ENCODE measurements at places on chromosomes 12 and 14.

- no peak for DNase-seq
These were observed 811 bp upstream of the GALNT16 start for GRCh38 chr14:69259168-69259526.

- no peak for DNase-seq
These were observed 855.0 kb downstream of the BCL11B start for GRCh38 chr14:98417001-98417400.

- peak; percentile 90 for DNase-seq
These were observed at the start of gene SELPLG for GRCh38 chr12:108633534-108634248. Gene SELPLG, minus strand, starts transcription at chr12:108633894. Its CDS starts 9,587 bp downstream, at chr12:108624307.

- DNase-seq: no peak
These were observed 6.2 kb upstream of the ARID4A start for GRCh38 chr14:58292187-58292586.

DNA sequence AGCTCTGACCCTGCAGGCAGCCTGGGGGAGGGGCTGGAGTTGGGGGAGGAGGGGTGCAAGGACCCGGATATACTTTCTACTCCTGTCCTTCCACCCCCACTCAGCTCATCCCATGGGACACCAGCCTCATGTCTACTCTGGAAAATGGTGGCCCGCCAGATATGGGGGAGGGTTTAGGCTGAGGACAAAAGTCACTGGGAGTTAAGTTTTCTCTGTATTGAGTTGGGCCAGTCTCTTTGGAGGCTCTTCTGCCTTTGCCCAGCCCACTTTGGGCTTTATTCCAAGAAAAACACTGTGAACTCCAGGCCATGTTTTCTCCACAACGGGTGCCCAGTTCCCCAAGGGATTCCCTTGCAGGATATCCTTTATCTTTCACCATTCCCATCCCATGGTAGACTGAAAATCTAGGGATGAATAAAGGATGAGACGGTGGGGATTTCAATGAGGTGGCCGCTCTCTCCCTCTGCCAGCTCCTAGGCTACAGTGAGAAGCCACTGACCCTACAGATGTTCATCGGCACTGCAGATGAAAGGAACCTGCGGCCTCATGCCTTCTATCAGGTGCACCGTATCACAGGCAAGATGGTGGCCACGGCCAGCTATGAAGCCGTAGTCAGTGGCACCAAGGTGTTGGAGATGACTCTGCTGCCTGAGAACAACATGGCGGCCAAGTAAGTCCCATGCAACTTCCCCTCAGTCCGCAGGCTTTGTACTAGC is 4.9 kb downstream of the NFATC4 start:
- DNase-seq: no peak

DNA sequence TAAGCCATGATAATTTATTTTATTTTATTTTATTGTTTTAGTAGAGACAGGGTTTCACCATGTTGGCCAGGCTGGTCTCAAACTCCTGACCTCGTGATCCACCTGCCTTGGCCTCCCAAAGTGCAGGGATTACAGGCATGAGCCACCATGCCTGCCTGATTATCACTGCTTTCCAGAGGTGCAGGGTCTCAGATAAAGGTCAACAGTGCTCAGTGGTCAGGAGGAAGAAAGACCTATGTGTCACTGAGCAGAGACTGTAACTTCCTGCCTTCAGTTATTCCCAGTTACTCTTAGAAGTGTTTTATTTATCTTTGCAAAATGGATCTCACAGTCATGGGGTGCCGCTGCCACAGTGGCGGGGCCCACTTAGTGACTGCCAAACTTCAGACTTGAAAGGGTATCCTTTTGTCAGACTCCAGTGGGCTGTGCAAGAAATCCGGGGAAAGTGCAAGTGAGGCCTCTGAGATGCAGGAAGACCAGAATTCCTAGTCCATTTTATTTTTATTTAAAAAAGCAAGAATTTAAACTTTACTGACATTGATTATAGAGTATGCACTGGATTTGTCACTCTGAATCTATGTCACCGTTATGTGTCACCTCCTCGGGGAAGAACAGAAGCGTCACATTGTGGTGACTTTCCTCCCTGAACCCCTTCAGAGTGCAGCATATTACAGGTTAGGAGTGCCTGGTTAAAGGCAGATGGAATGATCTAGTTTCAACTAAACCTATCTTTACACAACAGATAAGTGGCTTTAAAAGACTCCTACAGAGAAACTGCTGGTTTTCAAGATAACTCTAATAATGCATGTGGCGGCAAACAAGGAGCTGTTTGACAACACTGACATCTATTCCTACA is 59.1 kb upstream of the BICD1 start:
- no peak for DNase-seq

- DNase-seq: no peak
These were observed 27.7 kb downstream of the SLC17A8 start for GRCh38 chr12:100384559-100384935.

DNA sequence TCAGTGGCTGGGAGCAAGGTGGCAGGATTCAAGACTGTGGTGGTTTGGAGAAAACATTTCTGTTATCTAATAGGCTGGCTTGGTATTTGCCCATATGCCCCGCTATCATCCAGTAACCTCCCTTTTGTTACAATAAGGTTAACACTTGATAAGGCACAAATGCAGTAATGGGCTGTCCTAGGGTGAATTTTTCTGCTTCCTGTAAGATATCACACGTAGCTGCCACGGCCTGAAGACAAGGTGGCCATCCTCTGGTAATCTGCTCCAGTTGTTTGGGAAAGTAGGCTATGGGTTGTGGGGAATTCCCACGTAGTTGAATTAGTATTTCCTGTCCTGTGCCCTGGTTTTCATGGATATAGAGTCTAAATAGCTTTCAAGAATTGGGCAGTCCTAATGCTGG is 23.1 kb downstream of the ANG start:
- no peak for DNase-seq

DNA sequence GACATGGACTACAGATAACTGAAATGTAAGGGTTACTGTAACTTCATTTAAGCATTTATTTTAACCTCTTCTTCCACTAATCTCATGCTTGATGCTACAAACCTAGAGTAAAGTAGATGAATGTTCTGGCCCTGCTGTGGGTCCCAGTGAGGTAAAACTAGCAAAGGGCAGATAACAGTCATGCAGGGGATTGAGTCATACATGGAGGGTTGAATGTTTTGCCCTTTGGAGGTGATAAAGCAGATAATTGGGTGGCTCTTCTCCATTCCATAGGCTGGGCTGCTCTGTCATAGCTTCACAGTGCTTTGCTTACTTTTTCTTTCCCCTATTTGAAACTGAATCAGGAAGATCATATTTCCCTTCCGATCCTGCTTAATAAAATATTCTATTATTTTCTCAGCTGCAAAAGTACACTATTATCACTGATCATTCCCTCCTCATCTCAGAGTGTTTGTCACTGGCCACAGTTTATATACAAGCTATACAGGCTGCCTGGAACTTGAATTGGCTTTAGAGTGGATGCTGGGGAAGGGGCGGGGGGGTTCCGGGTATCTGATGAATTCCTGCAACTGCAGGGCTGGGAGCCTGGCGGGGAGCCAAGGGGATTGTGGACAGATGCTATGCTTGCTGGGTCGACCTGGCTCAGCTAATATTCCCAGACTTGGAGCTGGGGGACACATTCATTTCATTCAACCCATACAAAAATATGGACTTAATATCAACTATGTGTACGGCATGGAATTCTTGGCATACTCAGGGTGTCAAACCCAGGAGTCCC is 235.1 kb downstream of the NRXN3 start:
- DNase-seq: no peak

DNA sequence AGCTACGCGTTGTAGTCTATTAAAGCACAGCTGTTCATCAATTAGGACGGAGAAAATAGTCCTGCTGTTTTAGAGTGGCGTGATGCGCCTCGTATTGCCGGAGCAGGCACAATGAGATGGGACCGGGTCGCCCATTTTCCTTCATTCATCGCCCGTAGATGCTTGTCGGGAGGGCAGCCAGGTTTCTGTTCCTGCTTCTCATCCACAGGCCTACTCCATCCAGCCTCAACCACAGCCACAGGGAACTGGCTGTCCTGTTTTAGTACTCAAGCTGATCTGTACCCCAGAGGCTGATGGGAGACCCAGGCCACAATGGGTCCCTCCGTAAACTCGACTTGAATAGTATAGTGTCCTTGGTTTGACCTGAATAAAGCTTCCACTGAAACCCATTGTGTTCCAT is 264.0 kb downstream of the VRK1 start:
- DNase-seq: no peak

DNA sequence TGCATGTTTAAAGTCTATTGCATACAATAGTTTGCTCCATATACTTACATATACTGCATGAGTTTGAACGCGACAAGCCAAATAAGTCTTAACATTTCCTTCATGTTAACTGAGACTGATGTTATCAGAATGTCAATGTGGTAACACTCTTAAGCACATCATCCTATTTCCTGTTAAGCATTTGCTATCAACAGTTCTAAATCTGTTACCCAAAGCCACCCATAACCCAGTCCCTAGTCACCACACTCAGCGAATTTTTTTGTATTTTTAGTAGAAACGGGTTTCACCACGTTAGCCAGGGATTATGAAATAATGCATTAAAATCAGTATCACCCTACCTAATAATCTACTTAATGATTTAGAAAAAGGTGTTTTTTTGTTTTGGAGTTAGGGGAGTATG is 39.4 kb downstream of the HNRNPC start:
- no peak for DNase-seq

GRCh38 chr12:132323171-132324010 is 6.0 kb downstream of the GALNT9 start:
- peak; percentile 43 for DNase-seq

GRCh38 chr12:46522071-46522470 is 149.5 kb upstream of the SLC38A2 start:
- no peak for DNase-seq

- no peak for DNase-seq
These were observed 32.4 kb downstream of the ADCK1 start for GRCh38 chr14:77832297-77832696.

- no peak for DNase-seq
These were observed 3.8 kb downstream of the MARS1 start for GRCh38 chr12:57491393-57492280.

DNA sequence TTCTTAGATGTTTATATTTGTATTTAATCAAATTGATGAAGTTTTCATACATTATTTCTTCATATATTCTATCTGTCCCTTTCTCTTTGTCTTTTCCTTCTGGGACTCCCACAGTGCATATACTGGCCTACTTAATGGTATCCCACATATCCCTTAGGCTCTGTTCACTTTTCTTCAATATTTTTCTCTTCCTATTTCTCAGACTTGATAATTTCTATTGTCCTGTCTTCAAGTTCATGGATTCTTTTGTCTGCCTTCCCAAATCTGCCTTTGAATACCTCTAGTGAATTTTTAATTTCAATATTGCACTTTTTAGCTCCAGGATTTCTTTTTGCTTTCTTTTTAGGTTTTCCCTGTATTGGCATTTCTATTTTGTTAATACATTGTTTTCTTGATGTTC is 33.4 kb downstream of the IFT81 start:
- no peak for DNase-seq

GRCh38 chr12:96623155-96623554 is 133.8 kb downstream of the CFAP54 start:
- DNase-seq: no peak

- peak; percentile 28 for DNase-seq
These were observed 64.9 kb downstream of the SPRING1 start for GRCh38 chr12:116672842-116673516.

- DNase-seq: no peak
These were observed 1.3 kb downstream of the TEAD4 start for GRCh38 chr12:2960390-2960956.

GRCh38 chr12:93763746-93764147 is 86.6 kb downstream of the CRADD start:
- DNase-seq: no peak

GRCh38 chr14:66293533-66294105 is 192.6 kb upstream of the CCDC196 start:
- no peak for DNase-seq

DNA sequence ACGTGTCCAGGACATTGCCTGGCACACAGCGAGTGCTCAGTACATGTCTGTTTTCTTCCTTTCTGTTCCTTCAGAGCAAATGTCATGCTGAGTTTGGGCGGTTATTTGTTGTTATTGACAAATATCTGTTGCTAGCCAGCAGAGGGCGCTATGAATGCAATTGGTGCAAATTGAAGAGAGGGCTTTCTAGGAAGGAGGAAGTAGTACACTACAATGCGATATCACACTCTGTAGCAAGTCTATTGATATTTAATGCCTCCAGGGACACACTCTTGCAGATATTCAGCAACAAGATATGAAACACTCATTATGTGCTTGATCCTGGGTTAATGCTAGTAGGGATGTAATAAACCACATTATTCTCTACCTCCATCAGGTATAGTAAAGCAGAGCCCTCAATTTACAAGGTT is 267.3 kb upstream of the SRRM4 start:
- DNase-seq: no peak

DNA sequence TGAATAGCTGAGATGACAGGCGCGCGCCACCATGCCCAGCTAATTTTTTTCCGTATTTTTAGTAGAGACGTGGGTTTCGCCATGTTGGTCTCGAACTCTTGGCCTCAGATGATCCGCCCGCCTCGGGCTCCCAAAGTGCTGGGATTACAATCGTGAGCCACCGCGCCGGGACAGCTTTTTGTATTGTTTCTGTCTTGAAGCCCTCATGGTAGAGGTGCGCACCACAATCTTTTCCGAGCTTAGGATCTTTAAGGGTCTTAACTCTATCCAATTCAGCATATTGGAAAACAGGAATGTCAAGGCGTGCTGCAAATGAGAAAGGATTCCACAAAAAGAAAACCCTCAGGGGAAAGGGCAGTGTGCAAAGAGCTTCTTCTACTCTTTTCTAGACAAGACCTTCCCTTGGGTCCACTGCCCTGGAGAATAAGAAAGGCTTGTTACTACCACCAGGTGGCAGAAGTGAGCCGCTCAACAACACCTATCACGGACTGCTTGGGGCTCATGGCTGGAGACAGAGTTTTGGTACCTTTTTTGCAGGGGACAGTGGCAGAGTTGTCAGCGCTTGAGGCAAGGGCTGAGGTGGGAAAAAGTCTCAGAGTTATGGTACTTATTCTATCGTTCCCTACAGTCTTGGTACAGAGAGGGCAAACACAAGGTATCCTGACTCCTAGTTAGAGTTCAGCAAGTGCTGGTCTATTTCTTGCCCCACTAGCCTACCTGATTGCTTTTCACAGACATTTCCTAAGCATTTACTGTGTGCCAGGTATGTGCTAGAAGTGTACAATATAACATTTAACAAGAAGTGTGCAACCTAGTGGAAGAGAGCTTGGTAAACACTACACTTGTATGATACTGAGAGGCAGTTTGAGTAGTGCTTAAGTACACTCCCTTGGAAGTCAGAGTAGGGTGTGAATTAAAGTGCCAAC is 16.4 kb upstream of the SP7 start:
- DNase-seq: peak; percentile 89

DNA sequence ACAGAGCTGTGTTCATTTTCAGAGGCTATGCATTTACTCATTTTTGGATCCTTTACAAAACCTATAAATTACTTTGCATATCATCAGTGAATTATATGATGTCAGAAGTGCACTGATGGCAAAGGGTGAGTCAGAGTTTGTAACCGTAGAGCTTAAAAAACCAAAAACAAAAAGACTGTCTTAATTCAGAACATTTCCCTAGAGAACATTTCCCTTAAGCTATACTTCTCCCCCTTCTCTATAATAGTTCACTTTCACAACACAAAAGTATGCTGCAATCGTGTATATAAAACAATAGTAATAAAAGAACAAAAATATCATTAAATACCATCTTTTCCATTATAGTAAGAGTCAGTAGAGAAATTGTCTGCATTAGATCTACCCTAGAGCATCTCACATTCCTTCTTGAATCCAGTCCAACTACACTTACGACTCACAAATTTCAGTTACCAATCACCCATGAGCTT is 934.9 kb downstream of the LRFN5 start:
- no peak for DNase-seq

GRCh38 chr12:66742508-66743367 is 63.9 kb upstream of the GRIP1 start:
- DNase-seq: no peak

All from CD4-positive, alpha-beta T cell treated with Interleukin-6 for 4 hours (primary cell).